ENCODE measurements at places on chromosomes 2 and 18. TPM values are rescaled to one million over a fixed set of nuclear protein-coding genes. Genes with fewer than 3 reads are reported as not detected.

DNA sequence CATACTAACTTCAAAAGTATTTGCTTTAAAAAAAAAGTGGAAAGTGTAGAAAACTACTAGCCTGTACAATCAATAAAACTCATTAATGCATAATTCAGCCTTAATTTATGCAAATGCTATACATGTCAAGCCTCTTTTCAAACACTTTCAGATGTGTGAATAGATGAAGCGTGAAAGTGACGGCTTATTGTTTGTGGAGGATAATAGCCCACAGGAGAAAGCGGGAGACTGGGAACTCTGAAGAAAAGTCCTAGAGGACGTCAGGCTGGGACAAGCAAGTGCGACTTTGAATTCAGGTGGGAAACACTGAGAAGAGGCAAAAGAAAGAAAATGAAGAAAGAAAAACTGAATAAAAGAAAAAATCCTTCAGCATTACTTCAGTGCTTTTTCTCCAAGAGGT lies 108.5 kb downstream of the STK39 start:
- no peaks in the 10 kb centered on the region for H3K36me3 ChIP-seq
- no peak overlapping the region for H3K4me3 ChIP-seq
- DNase-seq: no peak
- H3K27me3 ChIP-seq: no peaks in the 10 kb centered on the region

DNA sequence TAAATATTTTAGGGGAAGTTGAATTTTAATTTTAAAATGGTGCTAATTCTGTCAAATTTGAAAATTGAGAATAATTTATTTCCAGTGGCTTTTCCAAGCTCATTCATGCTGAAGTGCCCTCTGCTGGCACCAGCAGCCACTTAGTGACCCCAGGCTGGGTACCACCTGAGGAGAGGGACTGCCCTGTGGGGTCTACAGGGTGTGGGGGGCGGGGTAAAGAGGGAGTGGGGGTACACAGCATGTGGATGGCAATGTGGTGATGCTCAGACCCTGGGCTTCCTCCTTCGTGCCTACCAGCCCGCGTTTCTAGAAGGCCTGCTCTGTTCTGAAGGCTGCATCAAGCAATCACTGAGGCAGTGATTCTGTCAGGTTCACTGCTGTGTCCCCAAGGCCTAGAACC lies 45.1 kb upstream of the SCLY start:
- no peaks in the 10 kb centered on the region for H3K4me1 ChIP-seq
- no peak for DNase-seq
- no peaks in the 10 kb centered on the region for H3K27me3 ChIP-seq
- H3K4me3 ChIP-seq: no peak overlapping the region
- no peak overlapping the region for H3K27ac ChIP-seq

DNA sequence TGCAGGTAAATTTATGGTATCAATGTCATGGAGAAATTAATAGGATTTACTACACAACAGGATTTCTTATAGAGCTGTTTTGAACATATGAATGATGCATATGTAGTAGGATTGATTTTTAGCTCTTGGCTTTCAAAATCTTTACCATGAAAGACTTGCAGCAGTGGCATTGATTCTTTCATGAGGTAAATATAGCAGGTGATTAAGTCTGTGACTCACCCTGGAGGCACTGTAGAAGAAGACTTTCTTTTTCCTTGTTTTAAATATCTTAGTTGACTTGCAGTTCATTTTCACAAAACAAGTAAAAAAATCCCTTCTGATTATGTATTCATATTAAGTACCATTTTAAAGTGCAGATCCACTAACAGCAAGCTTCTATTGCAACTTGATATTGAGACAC lies 463.0 kb downstream of the FBXO15 start:
- no peak overlapping the region for H3K4me3 ChIP-seq
- H3K36me3 ChIP-seq: no peaks in the 10 kb centered on the region
- DNase-seq: no peak
- no peak overlapping the region for H3K27ac ChIP-seq

DNA sequence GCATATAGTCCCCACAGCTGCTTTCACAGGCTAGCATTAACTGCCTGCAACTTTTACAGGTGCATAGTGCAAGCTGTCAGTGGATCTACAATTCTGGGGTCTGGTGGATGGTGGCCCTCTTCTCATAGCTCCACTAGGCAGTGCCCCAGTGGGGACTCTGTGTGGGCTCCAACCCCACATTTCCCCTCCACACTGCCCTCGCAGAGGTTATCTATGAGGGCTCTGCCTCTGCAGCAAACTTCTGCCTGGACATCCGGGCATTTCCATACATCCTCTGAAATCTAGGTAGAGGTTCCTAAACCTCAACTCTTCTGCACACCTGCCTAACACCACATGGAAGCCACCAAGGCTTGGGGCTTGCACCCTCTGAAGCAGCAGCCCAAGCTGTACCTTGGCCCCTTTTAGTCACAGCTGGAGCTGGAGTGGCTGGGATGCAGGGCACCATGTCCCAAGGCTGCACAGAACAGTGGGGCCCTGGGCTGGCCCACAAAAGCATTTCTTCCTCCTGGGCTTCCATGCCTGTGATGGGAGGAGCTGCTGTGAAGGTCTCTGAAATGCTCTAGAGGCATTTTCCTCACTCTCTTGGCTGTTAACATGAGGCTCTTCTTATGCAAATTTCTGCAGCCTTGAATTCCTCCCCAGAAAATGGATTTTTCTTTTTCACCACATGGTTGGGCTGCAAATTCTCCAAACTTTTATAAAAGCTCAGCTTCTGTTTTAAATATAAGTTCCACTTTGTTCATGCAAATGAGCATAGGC lies 59.3 kb downstream of the KDM3A start:
- H3K36me3 ChIP-seq: no peaks in the 10 kb centered on the region
- H3K4me3 ChIP-seq: no peak overlapping the region
- no peaks in the 10 kb centered on the region for H3K27me3 ChIP-seq
- no peaks in the 10 kb centered on the region for H3K4me1 ChIP-seq
- H3K27ac ChIP-seq: no peak overlapping the region

DNA sequence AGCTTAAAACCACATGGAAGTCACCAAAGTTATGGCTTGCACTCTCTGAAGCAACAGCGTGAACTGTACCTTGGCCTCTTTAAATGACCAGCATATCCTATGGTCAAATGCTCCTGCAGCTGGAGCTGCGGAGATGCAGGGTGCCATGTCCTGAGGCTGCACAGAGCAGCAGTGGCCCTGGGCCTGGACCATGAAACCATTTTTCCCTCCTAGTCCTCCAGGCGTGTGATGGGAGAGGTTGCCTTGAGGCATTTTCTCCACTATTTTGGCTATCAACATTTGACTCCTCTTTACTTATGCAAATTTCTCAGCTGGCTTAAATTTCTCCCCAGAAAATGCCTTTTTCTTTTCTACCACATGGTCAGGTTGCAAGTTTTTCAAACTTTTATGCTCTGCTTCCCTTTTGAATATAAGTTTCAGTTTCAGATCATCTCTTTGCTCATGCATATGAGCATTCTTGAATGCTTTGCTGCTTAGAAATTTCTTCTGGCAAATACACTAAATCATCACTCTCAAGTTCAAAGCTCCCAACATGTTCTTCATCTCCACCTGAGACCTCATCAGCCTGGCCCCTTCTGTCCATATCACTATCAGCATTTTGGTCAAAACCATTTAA lies 82.9 kb upstream of the TMEFF2 start:
- no peak overlapping the region for H3K27ac ChIP-seq
- H3K4me1 ChIP-seq: no peaks in the 10 kb centered on the region
- no peak for DNase-seq
- H3K4me3 ChIP-seq: no peak overlapping the region
- H3K27me3 ChIP-seq: no peaks in the 10 kb centered on the region
- H3K36me3 ChIP-seq: no peaks in the 10 kb centered on the region

DNA sequence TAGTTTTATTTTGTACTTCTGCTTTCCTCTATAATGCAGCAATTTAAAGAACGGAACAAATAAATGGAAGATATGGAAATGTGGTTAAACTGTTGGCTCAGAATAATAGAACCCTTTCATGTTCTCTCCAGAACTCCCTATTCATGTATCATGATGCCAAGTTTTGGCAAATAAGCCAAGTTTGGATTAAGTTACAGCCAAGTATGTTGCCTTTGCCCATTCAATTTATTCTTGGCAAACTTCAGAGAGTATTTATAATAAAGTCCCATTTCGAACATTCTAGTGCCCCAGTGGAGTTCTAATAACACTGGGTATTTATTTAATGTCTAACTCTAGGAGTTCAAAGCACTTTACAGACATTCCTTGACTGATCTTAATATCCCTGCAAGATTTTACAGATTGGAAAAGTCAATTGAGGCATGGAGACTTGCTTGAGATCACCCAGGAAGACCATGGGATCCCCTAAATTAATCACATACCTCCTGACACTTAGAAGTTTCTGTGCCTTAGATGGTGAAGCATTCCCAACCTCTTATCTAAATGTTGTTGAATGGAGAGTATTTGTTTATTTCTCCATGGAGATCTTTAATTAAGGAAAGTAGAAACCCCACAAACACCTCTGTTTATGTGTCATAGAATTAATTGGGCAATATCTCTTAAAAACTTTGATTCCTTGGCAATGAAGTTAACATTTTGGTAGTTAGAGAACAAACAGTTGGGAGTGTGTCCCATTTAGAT lies 106.7 kb downstream of the ACKR3 start:
- H3K4me3 ChIP-seq: no peak overlapping the region
- DNase-seq: no peak
- peaks cover 19% of the 10 kb centered on the region for H3K4me1 ChIP-seq
- peak overlapping the region; percentile 11 for H3K27ac ChIP-seq

- H3K27me3 ChIP-seq: no peaks in the 10 kb centered on the region
- DNase-seq: no peak
- no peak overlapping the region for H3K4me3 ChIP-seq
- no peak overlapping the region for H3K27ac ChIP-seq
Measured at GRCh38 chr2:2016651-2017311, 272.5 kb upstream of the PXDN start.

GRCh38 chr2:55112229-55113031 lies 62.2 kb upstream of the RTN4 start:
- H3K4me3 ChIP-seq: no peak overlapping the region
- peaks cover 53% of the 10 kb centered on the region for H3K4me1 ChIP-seq
- DNase-seq: peak; percentile 77
- H3K36me3 ChIP-seq: no peaks in the 10 kb centered on the region
- H3K27ac ChIP-seq: peak overlapping the region; percentile 90

GRCh38 chr18:74418023-74418422 lies 39.1 kb downstream of the DIPK1C start:
- H3K4me3 ChIP-seq: no peak overlapping the region
- no peak overlapping the region for H3K27ac ChIP-seq
- H3K4me1 ChIP-seq: no peaks in the 10 kb centered on the region

DNA sequence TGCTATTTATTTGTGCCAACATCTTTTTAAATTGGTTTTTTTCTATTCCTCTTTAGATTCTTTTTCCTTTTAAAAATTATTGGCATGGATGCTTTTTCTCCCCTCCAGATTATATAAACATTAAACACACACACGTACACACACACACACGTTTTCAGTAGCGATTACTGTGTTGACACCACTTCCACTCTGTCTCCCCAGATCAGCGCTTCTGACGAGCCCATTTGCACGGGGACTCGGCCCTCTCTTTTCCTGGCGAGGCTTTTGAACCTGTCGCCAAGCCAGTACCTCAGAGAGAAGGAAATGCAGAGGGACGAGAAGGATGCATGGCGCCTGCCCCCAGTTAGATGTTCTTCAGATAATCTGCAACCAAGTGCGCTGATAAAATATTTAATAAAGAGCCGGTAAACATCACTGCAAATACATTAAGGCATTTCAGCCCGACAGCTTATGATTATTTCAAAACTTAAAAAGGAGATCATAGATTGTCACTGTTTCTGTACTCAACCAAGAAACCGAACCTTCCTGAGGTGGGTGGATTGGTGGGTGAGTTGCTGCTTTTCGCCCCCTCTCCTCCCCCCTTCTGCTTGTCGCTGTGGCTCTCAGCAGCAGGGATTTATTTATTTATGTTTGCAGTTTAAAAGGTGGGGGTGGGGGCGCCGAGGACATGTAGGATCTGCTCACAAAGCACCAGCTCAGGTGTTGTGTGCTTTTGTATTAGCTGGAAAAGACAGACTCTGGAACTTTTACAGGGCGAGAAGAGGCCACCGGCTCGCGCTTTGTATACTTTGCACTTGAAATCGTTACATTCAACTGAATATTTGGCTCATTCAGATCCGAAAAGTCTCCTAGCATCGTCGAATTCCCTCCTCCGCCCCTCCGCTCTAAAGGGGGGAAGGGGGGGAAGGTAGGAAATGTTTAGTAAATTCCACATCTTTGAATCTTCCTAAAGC lies 787 bp upstream of the TBR1 start:
- H3K36me3 ChIP-seq: no peaks in the 10 kb centered on the region
- H3K27me3 ChIP-seq: peaks cover 78% of the 10 kb centered on the region
- no peak for DNase-seq
- no peak overlapping the region for H3K27ac ChIP-seq
- H3K4me3 ChIP-seq: peak overlapping the region; percentile 35
- H3K4me1 ChIP-seq: peaks cover 18% of the 10 kb centered on the region

DNA sequence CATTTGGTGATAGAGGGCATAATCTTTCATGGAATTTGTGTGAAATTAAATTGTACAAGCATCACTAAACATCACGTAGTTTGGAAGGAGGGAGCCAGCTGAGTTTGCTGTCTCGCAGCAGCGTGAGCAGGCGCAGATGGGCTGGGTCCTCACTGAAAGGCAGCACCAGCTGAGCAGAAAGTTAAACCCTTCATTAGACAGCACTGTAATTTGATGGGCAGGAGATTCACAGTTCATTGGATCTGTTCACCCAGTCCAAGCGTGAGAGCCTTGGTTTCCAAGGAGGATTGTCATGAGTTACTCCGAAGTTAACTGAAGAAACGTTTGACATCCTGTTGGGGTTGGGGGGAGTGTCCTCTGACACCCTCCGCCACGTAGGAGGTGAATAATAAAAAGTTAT lies 89.8 kb upstream of the NFATC1 start:
- H3K27me3 ChIP-seq: no peaks in the 10 kb centered on the region
- H3K4me1 ChIP-seq: no peaks in the 10 kb centered on the region
- H3K4me3 ChIP-seq: no peak overlapping the region
- no peaks in the 10 kb centered on the region for H3K36me3 ChIP-seq

- no peak overlapping the region for H3K27ac ChIP-seq
- no peak for DNase-seq
- H3K36me3 ChIP-seq: no peaks in the 10 kb centered on the region
- no peaks in the 10 kb centered on the region for H3K27me3 ChIP-seq
- H3K4me1 ChIP-seq: no peaks in the 10 kb centered on the region
- no peak overlapping the region for H3K4me3 ChIP-seq
Measured at GRCh38 chr2:74155830-74156229, 8.1 kb upstream of the BOLA3 start.

The IL18RAP gene
- not detected for polyA plus RNA-seq

The VIT gene
- 1.5 TPM for polyA plus RNA-seq

The CCDC178 gene
- polyA plus RNA-seq: not detected

The DCDC2C gene
- not detected for polyA plus RNA-seq

The DYNAP gene
- 0.79 TPM for polyA plus RNA-seq

The ANKRD23 gene
- polyA plus RNA-seq: 4.4 TPM

The CYBRD1 gene
- polyA plus RNA-seq: 46.0 TPM

The NCKAP5 gene
- polyA plus RNA-seq: 1.8 TPM

The BCL2 gene
- 1.0 TPM for polyA plus RNA-seq

Measured in hepatocyte (in vitro differentiated cells).